ENCODE measurements at places on chromosomes 6 and 20.
A peak's percentile ranks its signal among the peaks of the same experiment; 100 is the strongest.

DNA sequence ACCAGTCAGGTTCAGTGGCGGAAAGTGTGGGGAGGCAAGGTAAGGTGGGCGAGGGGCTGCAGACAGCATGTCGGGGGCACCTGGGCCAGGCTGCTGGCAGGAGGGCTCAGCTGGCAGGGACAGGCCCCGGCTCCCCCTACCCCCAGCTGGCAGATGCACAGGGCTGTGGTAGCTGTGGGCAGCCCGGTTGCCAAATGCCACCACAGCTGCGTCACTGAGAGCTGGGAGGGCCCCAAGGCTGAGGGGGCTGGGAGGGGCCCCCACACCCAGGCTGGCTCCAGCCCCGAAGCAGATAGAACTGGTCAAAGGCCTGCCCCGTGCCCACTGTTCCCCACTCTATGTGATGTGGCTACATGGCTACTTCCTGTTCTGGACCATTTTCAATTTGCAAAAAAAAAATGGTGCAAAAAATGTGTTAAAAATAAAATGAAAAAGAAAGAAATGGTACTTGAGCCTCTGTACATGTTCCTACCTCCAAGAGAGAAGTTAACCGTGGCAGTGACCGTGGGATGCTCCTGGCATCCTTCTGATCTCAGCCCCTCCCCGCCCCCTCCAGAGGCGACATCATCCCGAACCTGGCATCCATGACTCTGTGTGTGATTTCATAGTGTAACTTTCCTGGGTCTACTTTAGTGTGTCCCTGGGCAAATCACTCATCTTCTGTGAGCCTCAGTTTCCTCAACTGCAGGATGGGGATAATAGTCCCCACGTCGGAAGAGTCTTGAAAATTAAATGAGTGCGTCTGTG, 64.4 kb downstream of the UBE2V1 start:
- peak; percentile 50 for DNase-seq

DNA sequence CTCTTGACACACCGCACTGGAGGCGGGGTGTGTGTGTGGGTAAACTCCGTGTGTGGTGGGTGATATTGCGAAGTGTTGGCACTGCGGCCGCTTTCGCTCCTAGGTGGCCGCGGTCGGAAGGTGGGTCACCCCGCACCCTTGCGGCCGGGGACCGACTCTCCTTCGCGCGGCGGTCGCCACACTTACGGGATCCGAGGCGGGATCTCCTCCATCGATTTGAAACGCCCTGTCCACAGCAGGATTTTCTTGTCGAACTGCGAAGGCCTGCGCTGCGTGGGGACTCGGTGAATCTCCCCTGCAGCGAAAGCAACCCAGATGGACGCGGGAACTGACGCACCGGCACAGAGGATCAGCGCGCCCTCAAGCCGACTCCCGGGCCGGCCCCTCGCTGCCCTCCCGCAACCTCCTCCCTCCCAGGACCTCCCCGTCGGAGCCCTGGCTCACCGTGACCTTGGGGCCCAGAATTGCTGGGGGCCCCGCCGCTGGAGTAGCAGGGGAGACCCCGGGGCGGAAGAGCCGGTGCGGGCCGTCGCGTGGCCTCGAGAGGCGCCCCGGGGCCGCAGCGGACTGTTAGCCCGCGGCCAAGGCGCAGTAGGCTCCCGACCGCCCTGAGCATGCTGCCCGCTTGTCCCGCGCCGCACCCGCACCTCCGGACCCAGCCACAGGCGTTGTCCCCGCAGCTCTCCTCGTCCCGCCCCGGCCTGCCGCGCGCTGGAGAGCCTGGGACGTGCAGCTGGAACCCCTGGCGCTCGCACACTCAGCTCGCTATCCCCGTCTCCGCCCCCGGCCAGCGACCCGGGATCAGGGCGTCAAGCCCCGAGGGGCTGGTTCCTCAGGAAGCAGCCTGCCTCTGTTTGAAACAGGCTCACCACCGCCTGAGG, at the start of gene FAM162B:
TSS of gene FAM162B (minus strand) at position 759 of the 881 bp plus-strand sequence. CDS start at position 616, 143 bp downstream.
- DNase-seq: no peak

- no peak for DNase-seq
Measured at GRCh38 chr20:61664556-61665320, 400.9 kb downstream of the TAF4 start.

DNA sequence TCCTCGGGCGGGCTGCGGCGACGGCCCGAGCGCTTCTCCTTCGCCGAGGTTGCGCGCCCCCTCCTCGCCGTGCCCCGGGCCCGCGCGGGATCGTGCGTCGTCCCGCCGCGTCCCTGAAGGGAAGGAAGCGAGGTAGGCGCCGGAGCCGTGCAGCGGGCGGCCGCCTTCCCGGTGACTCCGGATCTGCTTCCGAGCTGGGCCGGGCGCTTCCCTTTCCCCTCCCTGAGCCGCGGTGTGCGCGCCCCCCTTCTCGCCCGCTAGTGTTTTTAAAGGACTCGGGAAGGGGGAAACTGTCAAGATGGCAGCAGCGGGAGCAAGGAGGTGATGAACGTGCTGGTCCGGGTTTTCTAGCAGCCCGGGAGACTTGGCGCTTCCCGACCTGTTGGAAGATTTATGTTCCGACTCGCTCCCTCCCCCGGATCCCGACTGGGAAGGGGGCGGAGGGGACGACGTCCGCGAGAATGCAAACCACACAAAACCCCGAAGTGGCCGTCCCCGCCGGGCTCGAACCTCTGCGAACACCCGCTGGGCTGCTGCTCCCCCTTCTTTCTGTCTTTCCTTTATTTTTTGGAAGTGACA, 744 bp upstream of the FOXO3 start:
- DNase-seq: no peak

GRCh38 chr20:63475209-63475608, 2.8 kb upstream of the KCNQ2 start:
- DNase-seq: peak; percentile 47

- no peak for DNase-seq
Measured at GRCh38 chr6:156062091-156062563, 606.5 kb upstream of the NOX3 start.

- no peak for DNase-seq
Measured at GRCh38 chr6:162443101-162443500, 284.5 kb downstream of the PRKN start.

DNA sequence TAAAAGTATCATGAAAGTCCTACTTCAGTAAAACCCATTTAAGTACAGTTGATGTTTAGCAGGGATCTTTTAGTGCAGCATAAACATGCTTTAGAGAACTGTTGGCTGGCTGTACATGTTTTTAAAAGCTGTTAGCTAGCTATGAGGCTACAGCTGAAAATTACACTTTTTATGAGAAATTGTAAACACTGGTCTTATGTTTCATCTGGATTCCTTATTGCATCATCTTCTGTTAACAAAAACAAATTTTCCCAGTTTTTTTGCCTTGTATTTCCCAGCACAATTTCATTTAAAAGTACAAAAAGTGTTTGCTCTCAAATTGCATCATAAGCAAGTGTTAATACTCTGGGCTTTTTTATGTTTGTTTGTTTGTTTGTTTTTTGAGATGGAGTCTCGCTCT, 18.3 kb upstream of the HLA-E start:
- DNase-seq: no peak

DNA sequence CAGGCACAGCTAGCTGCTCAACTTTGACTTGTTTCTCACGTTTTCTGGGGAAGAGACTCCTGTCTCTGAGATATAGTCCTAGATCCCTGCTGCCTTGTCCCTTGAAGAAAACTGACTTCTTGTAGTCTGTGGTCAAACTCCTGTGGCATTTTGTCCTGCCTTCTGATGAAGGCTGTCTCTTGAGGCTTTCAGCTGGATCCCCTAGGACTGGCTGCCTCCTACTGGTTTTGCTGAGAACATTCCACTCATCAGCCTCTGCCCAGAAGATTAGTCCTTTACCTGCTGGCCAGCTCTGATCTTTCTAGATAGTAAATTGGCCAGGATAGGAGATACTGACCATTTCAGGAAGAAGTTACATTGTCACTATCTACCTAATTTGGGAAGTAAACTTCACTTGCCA, 71.9 kb upstream of the CNR1 start:
- DNase-seq: no peak

- no peak for DNase-seq
Measured at GRCh38 chr6:115733426-115733825, 327.3 kb downstream of the FRK start.

DNA sequence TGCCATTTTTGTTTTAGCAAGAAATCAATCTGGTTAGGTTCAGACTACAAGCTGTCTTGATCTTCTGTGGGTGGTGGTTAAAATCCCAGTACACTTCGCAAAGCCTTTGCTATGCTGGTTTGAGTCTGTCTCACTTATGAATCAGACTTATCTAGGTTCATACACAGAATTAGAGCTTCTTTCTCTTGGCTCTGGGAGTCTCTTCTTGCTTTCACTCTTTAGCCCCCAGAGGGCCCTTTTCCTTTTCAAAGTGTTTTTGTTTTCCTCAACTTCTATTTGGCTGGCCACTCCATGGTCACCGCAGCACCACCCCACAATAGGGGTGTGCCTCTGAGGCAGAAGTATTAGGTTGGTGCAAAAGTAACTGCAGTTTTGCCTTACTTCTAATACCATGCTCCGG, 21.3 kb downstream of the ECI2 start:
- DNase-seq: no peak

GRCh38 chr6:109304284-109305015, 77.8 kb downstream of the CD164 start:
- no peak for DNase-seq
